ENCODE measurements at places on chromosomes 7 and 10.

DNA sequence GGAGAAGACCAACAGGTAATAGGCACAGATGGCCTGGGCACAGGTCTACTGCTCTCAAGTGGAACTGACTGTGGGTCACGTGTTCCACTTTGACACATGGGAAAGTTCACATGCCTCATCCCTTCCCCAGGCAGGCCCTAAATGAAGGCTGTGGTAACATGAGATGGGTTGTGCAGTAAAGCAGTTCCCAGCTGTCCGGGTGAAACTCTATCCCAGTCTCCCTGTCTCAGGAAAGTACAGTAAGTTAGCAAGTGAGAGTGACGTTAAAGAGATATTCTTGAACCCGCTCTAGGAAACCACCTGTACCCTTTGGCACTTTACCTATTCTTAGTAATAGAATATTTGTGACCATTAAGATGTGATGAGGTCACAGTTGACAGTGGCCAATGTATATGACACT is 343.7 kb upstream of the AOAH start:
- no peak for DNase-seq

- no peak for DNase-seq
These were observed 11.7 kb upstream of the SEC24C start for GRCh38 chr10:73732426-73732825.

DNA sequence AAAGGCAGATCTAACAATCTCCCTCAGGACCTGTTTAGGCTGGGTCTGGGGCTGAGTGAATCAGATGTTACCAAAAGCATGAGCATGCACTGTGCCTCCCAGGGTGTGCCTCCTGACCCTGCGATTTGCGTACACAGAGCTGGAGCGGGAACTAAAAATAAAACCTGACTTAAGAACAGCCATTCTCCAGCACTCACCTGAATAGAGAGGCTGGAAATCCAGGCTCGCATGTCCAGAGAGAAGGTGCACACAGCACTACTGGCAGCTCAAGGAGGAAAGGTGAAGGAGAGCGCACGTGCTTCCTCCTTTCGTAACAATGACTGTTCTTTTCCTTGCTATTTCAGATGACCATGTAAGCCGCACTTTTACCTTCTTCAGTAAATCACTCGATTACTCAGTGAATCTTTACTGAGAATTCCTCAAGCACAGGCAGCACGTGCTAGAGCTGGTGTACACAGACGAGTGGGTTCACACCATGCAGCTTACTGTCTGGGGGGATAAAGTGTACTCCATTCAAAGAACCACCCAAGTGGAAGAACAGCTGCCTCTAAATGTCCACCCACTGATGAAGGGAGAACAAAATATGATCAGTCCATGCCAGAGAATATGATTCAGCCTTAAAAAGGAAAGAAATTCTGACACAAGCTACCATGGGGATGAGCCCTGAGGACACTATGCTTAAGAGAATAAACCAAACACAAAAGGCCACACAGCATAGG is 45.6 kb downstream of the SFMBT2 start:
- DNase-seq = no peak

- no peak for DNase-seq
These were observed 116.6 kb upstream of the CACUL1 start for GRCh38 chr10:118871244-118871865.

- no peak for DNase-seq
These were observed 6.1 kb downstream of the SAMD9L start for GRCh38 chr7:93142127-93142526.

GRCh38 chr7:25967278-25968204 is 184.5 kb upstream of the NFE2L3 start:
- no peak for DNase-seq

DNA sequence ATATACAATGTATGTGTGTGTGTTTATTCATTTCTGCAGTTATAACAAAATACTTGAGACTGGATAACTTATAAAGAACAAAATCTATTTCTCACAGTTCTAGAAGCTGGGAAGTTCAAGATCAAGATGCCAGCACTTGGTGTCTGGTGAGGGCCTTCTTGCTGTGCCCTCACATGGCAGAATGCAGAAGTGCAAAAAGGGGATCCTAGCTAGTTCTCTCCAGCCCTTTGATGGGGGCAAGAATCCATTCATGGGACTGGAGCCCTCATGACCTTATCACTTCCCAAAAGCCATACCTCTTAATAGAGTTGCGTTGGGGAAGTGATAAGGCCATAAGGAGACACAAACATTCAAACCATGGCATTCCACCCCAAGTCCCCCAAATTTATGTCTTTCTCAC is 8.4 kb downstream of the GRB10 start:
- no peak for DNase-seq
